ENCODE measurements at places on chromosomes 12 and 14.

DNA sequence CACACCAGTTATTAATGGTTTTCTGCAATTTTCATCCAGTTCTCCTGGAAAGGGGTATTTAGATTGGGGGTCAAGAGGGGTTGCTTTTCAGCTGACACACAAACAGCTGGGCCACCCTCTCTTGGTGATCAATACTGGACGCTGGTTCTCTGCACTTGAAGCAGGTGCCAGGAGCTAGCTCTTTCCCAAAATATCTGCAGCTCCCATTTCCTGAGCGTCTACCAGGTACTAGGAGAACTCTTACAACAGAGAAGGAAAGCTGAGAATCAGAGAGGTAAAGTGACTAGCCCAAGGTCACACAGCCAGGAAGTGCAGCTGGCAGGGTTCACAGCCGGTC is 1.2 kb downstream of the TESC start:
- DNase-seq, result no peak

GRCh38 chr12:66495709-66496108 is 183.2 kb downstream of the GRIP1 start:
- DNase-seq, result no peak

DNA sequence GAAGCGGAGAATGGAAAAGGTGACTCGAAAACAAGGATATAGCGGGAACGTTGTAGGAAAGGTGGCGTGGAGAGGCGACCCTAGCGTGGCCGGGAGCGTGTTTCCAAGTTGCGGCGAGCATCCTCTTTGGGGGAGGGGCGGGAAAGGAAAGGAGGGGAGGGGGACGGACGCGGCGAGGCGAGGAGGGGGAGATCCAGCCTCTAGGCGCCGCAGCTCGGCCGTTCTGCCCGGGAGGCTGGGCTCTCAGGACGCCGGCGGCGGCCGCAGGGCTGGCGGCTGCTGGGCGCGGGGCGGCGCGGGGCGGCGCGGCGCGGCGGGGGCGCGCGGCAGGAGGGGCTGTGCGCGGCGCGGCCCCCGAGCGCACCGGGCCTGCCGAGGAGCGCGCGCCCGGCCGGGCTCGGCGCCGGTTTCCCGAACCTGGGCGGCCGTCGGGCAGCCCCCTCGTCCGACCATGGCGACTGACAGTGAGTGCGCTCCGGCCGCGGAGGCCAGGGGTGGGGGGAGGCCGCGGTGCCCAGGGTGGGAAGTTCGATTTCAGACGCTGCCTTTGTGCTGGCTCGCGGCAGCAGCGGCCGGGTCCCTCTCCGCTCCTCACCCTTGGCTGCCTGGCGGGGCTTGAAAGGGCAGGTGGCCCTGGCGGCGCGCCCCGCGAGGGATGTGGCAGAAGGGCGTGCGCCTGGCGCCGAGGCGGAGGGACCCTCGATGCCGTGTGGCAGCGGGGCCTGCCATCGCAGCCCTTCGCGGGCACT is 50.3 kb downstream of the SNAPC1 start:
- no peak for DNase-seq

DNA sequence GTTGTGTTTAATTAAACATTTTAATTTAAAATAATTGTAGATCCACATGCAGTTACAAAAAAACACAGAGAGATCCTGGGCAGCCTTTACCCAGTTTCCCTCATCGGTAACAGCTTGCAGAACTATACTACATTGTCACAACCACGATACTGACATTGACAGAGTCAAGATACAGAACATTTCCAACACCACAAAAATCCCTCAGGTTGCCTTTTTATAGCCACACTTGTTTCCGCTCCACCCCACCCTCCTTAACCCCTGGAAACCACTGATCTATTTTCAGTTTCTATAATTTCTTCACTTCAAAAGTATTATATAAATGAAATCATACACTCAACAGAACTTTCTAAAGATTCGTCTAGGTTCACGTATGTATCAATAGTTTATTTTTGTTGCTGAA is 458.8 kb upstream of the SOX5 start:
- no peak for DNase-seq

GRCh38 chr12:128098730-128099129 is 168.2 kb upstream of the TMEM132C start:
- no peak for DNase-seq

DNA sequence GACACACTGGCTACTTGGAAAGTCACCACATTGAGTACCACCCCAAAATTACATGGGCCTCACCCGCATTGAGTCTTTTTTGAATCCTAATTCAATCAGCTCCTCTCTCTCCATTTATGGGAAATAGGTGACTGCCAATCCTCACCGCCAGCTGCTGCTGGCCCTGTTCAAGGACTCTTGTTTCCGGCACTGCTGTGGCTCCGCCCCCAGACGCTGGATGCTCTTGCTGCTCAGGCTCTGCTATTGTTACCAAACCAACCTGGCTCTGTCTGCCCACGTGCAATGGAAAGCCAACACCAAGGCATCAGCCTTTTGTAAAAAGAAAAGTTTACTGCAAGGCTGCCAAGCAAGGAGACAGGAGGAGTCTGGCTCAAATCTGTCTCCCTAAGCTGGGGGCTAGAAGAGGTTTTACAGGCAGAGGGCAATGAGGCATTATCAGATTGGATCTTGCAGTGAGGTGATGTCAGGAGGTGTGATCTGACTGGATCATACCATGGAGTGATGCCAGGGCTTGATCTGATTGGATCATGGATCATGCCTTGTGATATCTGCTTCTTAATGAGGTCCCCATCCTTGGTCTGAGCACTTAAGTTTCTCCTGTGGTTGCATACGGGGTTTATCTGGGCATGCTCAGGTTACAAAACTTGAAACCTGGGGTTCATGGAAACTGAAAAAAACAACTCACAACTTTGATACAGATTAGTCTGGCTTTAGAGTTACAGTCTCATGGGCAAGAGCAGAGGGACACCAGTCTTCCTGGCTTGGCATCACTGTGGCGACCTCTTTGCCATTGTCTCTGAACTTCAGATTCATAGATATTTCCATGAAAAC is 117.1 kb upstream of the SLC35F4 start:
- no peak for DNase-seq

DNA sequence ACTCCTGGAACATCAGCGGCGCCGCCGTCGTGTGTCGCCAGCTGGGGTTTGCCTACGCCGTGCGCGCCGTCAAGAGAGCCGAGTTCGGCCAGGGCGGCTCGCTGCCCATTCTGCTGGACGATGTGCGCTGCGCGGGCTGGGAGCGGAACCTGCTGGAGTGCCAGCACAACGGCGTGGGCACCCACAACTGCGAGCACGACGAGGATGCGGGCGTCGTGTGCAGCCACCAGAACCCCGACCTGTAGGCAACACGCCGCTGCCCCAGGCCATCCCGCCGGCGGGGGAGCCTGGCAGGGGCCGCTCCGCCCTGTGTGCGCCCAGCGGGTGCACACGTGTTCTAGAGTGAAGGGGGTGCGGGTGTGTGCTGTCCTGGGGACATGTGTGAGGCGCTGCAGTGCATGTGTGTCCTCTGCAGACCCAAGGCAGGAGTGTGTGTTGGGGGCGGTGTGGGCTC is 8.7 kb upstream of the CYP46A1 start:
- DNase-seq, result no peak

- no peak for DNase-seq
Measured at GRCh38 chr12:14896521-14897169, 11.0 kb upstream of the MGP start.

GRCh38 chr12:67592228-67593011 is 56.1 kb upstream of the DYRK2 start:
- no peak for DNase-seq

DNA sequence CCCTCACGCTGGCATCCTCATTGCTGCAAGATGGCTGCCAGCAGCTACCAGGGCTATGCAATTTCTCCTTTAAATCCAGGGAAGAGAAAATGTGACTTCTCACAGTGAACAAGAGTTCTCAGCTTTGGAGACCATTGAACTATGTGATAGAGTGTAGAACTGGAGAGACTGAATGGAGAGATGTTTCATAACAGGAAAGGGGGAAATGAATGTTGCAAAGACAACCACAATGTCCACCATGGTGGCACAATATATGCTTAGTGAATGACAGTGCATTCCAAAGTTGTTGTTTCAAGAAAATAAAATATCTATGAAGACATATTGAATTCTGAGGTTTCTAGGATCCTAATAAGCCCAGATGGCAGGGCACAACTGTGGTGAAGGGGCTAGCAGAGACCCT is 13.2 kb upstream of the COCH start:
- DNase-seq, result no peak

GRCh38 chr14:103059556-103059955 is 2.2 kb upstream of the CDC42BPB start:
- no peak for DNase-seq

- DNase-seq, result no peak
Measured at GRCh38 chr14:32571995-32572866, 243.1 kb downstream of the AKAP6 start.

GRCh38 chr12:56143217-56143616 is 9.2 kb upstream of the MYL6B start:
- DNase-seq, result no peak

- no peak for DNase-seq
Measured at GRCh38 chr14:62015243-62015642, 253.0 kb downstream of the SNAPC1 start.

GRCh38 chr14:83988275-83988674 is 1541.7 kb upstream of the FLRT2 start:
- DNase-seq, result no peak

- peak; percentile 34 for DNase-seq
Measured at GRCh38 chr12:127145929-127146789, 1120.8 kb upstream of the TMEM132C start.

GRCh38 chr14:71824816-71825215 is 107.4 kb upstream of the RGS6 start:
- no peak for DNase-seq

- no peak for DNase-seq
Measured at GRCh38 chr14:50726372-50727107, 58.4 kb upstream of the SAV1 start.

DNA sequence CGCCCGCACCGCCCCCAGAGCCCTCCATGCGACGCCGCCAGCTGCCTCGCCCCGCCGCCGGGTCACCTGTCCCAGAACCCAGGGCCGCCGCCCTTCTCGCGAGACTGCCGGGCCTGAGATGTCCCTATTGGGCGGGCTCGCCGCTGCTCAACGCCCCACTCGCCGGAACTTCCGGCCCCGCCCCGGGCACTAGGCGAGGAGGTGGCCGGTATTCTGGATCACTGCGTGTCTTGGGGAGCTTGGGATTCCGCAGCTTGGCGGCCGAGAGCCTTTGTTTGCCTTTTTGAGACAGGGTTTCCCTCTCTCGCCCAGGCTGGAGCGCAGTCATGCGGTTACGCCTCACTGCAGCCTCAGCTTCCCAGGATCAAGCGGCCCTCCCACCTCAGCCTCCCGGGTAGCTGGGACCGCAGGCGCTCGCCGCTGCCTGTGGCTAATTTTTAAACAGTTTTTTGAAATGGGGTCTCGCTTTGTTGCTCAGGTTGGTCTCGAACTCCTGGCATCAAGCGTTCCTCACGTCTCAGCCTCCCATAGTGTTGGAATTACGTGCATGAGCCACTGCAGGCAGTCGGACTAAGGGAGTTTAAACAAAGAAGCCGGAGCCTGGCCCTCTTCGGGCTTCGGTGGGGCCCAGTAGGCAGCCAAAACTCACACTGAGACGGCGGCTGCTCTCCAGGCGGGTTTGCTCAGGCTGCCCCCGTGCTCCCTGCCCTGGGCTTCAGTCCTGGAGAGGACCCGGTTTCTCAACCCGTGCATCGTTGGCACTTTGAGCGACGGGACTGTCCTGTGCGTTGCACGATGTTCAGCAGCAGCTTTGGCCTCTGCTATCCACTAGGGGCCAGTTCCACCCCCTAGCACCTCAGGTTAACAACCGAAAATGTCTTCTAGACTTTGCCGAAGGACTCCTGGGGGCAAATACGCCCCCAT is at the start of gene SLC15A4:
TSS of gene SLC15A4 (minus strand) at position 43 of the 924 bp plus-strand sequence. CDS start at position 28, 15 bp downstream.
- peak; percentile 78 for DNase-seq

DNA sequence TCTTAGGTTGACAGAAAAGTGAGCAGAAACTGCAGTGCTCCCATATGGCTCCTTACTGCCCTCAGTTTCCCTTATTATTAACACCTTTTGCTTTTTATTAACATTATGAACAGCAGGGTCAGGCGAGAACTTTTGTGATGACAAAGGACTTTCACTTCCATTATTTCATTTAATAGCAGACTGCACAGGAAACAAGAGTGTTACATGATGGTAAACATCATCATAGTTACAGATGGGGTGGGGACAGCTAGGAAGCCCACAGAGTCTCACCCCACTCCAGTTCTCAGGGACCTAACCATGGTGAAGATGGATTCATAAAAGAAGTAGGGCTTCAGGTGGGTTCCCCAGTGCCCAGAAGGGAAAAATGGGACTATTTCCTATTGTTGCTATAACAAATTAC is 110.1 kb upstream of the PELI2 start:
- no peak for DNase-seq

DNA sequence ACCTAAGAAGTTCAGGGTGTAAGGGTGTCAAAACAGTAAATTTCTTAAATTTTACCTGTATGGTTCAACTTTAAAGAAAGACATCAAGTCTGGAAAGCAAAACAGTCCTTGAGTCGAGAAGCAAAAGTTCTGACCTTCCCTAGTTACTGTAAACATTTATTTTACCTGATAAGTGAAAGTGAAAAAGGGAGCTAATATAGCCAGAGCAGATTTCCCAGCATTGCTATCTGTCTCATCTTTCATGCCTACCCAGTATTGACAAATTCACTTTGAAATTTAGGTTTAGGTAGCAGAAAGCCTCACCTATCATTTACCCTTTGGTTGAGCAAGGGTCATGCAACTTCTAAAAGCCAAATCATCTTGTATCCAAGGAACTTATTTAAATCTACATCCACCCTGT is 24.5 kb downstream of the SLC38A4 start:
- DNase-seq, result no peak

DNA sequence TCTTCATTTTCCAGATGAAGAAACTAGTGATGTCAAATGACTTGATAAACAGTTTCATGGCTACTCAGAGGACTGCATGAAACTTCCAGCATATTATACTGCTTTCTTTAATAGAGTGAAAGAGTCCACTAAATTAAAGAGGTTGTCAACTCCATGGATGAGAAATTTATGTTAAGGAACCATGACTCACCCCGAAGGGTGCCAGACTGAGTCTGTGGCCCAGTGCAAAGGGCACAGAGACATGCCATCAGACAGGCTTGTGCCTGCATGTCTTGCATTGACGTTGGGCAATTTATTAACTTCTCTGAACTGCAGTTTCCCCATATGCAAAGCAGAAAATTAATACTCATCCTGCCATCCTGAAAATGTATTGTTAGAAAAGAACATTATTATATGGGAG is 382.4 kb downstream of the APAF1 start:
- no peak for DNase-seq

DNA sequence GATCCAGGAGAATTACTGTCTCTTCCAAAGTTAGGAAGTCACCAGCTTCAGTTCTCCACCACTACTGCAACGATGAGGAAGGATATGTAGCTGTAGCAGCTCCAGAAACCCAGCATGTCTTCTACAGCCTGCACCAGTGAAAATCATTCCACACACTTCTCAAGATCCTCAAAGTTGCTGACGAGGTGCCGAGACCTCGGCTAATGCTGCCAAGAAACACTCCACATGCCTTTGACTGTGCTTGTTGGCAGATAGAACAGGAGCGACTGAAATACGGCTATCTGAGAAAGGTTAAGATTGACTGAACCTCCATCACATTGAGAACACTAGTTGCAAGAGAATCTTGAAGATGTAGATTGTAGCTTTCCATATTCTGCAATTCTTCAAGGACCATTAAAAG is 241.9 kb downstream of the PPFIA2 start:
- DNase-seq, result no peak
